ENCODE measurements at places on chromosomes 7 and 10.
A peak's percentile ranks its signal among the peaks of the same experiment; 100 is the strongest.

GRCh38 chr10:29658984-29659965 is 24.5 kb upstream of the SVIL start:
- no peak for DNase-seq

DNA sequence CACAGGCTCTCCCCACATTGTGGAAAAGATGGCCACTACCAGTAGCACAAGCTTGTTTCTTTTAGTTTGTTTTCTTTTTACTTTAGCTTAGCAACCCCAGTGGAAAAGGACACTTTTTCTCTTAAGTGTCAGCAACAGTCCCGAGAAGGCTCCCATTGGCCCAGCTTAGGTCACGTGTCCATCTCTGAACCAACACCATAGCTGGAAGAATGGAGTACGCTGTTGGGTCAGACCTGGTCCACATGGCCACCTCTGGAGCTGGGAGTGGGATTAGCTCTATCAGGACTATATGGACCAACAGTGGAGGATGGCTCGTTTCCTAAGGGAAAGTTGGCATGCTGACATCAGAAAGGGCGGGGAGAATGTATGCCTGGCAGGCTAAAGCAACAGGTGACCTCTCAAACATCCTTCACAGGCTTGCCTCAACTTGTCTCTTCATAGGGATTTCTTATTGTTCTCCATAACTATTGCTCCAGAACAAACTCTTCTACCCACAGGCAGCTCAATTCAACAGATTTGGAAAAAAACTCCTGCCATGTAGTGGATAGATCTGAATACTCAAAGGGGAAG is 27.6 kb upstream of the NEUROG3 start:
- no peak for DNase-seq

GRCh38 chr10:13347500-13348156 is 465 bp downstream of the SEPHS1 start:
- peak; percentile 75 for DNase-seq

GRCh38 chr10:72309290-72310240 is 35.8 kb downstream of the DDIT4 start:
- no peak for DNase-seq

- no peak for DNase-seq
Measured at GRCh38 chr7:134473861-134474291, 15.0 kb upstream of the AKR1B1 start.

DNA sequence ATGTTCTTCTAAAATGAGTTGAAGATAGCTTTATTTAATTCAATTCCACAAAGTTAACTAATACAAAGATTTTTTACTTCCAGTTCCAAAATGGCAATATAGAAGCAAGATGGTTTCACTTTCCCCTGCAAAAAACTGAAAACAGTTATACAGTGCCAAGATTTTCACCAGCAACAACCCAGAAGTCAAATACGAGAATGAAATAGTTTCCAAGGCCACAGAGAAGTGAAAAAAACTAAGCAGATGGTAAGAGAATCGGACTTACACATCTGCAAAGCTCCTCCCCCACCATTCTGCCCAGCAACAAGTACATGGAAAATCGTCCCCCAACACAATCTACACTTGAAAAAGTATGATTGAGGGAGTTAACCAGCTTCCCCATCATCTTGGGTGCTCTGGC is 30.3 kb upstream of the KEL start:
- DNase-seq = no peak

- DNase-seq = no peak
Measured at GRCh38 chr10:106931159-106931852, 233.2 kb downstream of the SORCS1 start.

- no peak for DNase-seq
Measured at GRCh38 chr10:33164060-33164709, 170.3 kb downstream of the NRP1 start.

- no peak for DNase-seq
Measured at GRCh38 chr7:23020742-23021401, 6.9 kb upstream of the HYCC1 start.

DNA sequence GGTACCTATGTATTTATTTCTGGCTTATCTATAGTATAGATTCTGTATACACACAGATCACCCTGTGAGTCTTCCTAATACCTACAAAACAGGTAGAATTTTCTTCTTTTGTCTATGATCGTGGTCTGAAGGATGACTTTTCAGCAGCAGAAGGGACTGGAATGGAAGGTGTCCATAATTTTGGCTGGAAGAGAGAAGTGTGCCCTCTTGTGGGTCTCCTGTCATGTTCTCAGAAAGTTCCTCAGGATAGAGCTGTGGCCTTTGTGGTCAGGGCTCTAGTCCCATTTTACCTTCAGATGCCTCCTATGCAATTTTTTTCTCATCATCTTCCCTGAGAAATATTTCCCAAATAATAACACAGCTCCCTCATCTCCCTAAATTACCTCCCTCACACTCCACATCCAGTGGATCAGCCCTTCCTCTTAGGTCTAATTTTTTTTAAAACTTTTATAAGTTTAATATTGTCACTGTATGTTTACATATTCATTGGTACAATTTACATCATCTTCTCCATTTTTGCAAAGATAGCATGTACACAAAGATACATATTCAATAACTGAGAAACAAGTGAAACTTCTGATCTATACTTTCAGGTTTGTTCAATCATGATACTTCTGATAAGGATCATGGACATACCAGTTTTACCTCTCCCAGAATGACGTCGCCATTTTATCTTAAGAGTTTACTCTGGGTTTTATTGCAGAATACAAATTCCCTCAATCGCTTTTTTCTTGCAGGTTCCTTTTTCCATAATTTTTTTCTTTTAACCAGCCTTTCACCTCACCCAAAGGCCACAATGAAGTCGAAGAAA is 112.7 kb downstream of the REEP3 start:
- peak; percentile 18 for DNase-seq

GRCh38 chr7:65968256-65969185 is 13.5 kb downstream of the GUSB start:
- DNase-seq = no peak

- peak; percentile 20 for DNase-seq
Measured at GRCh38 chr7:51253157-51253556, 63.5 kb downstream of the COBL start.

DNA sequence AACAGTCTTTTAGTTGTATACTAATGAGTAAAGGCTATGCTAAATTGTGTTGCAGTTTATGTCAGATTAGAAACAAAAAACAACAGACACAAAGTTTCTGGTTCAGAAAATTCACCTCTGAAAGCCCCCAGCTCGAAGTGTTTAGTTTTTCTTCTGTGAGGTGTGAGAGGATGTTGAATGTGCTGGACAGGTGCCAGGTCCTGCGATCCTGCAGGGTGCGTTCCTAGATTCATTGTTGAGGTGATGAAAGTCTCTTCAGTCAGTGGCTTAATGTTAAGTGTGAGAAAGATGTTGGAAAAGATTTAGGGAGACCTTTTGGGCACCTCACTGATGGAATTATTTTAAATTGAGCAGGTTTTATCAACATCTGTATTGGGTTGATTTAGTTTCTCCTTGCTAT is 287.3 kb downstream of the SDK1 start:
- no peak for DNase-seq

DNA sequence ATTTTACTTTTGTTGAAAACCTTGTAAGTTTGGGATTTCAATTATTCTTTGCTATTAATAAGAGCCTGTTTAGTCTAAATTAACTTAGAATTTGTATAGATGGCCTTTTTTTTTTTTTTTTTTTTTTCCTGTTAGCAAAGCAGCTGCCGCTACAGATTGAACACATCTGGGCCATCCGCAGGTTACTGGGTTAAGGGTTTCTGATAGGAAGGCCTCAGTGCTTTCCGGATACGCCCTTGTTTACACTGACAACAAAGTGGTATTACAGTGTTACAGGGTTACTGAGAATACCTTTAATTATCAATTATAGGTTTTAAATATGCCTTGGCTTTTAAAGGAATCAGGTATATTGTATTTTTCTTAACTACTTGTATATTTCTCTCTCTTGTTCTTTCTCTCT is 76.8 kb downstream of the PTN start:
- no peak for DNase-seq

DNA sequence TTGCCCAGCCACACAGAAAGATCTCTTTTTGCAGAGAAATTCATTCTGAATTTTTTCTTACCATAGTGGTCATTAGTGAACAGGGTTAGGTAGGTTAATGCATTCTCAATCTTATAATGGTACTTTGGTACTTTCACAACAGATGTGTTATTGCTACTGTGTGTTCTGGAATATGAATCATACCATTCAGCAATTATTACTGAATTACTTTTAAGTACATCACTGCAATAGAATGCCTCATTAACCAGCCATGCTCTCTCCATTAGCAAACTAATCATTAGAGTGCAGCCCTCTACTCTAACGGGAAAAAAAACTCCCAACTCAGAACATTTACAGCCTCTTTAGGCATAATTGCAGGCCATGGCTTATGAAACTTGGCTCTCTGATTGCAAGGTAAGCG is 102.1 kb downstream of the DOCK4 start:
- DNase-seq = no peak

GRCh38 chr7:18144166-18144565 is 116.5 kb upstream of the PRPS1L1 start:
- DNase-seq = peak; percentile 14

- no peak for DNase-seq
Measured at GRCh38 chr7:114439581-114439980, 25.0 kb downstream of the FOXP2 start.

DNA sequence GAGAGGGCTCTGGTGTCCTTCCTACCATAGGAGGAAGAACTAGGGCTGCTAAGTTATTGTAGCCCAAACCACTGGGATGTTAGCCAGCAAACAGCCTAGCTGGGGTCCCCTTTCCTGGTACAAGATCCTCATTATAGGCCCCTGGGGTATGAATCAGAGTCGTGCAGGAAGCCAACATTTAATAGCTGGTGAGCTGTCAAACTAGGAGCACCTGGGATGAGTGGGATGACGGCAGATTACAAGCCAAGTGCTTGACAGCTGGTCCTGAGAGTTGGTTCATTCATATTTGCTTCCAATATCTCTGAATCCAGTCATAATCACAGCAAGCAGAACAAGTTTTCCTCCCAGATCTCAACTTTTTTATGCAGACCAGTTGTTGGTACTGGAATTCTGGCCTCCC is 25.1 kb upstream of the DNAJB12 start:
- no peak for DNase-seq

- no peak for DNase-seq
Measured at GRCh38 chr7:101927802-101928201, 110.4 kb downstream of the CUX1 start.

- no peak for DNase-seq
Measured at GRCh38 chr7:46545790-46546189, 624.7 kb upstream of the IGFBP3 start.

- DNase-seq = no peak
Measured at GRCh38 chr7:103142494-103142893, 6.4 kb downstream of the NAPEPLD start.

- no peak for DNase-seq
Measured at GRCh38 chr7:219581-220150, 27.3 kb downstream of the FAM20C start.

- DNase-seq = peak; percentile 23
Measured at GRCh38 chr7:156764766-156765165, 124.2 kb downstream of the RNF32 start.

DNA sequence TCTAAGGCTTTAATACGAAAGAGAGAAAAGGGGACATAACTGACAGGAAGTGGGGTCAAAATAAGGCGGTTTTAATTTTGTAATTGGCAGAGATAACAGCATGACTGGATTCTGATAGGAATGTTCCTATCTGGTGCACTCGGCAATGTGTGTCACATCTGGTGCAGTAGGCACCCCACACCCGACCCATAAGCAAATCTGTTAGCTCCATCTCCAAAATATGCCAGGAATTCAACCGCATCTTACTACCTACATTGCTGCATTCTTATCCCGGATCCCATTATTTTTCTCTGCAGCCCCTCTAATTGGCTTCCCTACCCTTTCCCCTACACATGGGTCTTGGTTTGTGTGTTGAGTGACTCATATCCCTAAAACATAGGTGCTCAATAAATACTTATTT is 19.1 kb upstream of the GALNT11 start:
- no peak for DNase-seq

DNA sequence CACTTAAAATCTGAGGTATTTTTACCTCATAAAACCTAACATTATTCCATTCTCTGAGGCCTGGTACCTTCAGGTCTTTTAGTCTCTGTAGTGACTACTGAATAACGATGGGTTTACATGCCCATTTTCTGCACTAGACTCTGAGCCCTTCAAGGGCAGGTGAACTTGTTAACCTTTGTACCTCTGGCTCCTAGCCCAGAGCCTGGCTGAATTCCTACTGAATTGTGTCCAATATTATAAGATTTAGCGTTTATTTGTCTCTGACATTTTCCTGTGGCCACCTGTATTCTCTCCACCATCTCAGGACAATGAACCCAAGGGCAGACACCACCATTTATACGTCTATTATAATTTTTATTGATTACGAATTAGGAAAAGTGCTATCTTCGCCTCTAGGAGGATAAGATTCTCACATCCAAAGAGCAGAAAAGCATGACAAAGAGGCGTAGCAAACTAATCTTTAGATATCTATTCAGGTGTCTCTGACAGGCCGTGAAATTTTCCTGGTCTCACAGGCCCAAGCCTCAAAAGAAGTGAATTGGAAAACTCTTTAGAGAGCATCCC is 27.9 kb upstream of the HNRNPH3 start:
- DNase-seq = no peak

DNA sequence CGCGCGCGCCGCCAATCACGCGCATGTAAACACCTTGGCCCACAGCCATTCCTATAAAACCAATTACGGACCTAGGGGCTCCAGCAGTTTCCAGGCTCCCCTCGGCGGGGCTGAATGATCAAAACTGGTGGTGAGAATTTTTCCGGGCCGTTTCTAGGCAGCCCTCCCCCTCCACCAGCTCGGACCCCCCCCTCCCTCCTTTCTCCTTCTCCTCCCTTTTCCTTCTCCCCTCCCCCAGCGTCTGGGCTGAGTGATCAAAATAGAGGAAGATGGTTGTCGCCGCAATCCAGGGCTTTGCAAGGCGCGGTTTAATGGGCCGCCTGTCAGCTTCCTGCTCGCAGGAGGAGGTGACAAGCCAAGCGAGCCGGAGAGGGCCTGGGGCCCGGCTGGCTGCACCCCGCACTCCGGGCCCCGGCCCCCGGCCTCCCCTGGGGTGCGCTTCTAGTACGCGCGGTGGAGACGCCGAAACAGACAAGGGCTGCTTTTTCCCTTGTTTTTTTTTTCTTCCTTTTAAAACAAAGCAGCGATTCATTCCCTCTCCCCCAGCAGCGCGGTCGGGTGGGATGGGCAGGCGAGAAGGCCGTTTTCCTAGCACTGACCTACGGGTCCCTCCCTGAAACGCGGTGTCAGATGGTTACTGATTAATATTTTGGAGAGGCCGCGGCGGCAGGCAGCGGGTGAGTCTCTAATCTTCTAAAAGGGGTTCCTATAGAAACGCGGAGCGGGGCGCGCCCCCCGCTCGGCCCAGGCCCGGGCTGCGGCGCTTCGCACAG is 528 bp upstream of the TNRC18 start:
- DNase-seq = peak; percentile 58

- no peak for DNase-seq
Measured at GRCh38 chr10:66273966-66274519, 651.8 kb upstream of the LRRTM3 start.

GRCh38 chr7:16034353-16034752 is 347.9 kb upstream of the MEOX2 start:
- DNase-seq = no peak

GRCh38 chr10:32060347-32060746 is 4.1 kb upstream of the KIF5B start:
- DNase-seq = no peak

Measured in NAMALWA (cell line).